ENCODE measurements at places on chromosomes 12 and 14.

DNA sequence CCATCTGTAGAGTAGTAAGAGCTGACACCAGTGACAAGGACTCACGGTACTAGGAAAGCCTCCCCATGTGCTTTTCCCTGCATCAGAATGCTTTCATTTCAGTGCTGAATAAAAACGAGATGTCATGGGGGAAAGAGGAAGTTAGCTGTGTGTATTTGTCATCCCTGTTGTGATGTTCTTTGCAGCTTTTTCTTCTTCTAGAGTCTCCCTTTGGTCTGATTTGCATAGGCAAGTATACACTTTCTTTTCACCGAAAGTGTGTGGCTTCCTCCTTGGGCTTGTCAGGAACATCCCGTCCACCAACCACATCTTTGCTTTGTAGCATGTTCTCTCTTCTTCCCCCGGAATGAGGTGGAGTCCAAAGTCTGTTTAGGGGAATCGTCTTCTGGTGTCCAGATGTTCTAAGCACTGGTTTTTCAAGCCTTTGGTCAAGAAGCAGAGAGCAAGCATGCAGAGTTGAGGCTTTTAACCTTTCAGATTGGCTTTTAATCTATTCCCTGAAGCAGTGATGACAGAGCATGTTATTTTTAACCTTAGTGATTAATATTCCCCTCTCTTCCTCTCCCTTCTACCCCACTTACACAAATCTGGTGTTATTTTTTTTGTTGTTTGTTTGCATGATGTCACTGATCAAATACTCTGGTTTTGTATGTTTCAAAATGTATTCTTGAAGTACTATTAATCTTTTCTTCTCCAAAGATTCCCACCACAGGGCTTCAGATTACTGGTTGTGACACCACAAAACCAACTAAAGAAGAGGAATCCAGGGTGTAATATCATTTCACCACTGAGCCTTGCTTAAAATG lies 163.4 kb downstream of the SAMD4A start:
- DNase-seq = no peak

DNA sequence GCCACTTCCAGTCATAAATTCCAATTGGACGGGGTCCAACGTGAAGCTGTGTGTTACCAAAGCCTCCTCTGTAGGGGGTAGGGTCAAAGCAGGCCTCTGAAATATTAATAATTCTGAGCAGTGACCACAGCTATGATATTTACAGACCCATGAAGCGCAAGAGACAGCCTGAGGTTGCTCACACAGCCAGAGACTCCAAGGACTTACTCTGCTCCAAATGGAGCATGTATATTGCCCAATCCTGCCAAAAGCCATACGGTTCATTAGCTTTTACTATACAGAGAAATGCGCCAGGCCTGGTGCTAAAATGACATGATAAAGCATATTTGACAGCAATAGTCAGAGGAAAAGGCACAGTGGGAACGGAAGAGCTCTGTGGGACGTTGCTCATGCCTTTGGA lies 151.3 kb downstream of the PAH start:
- no peak for DNase-seq

DNA sequence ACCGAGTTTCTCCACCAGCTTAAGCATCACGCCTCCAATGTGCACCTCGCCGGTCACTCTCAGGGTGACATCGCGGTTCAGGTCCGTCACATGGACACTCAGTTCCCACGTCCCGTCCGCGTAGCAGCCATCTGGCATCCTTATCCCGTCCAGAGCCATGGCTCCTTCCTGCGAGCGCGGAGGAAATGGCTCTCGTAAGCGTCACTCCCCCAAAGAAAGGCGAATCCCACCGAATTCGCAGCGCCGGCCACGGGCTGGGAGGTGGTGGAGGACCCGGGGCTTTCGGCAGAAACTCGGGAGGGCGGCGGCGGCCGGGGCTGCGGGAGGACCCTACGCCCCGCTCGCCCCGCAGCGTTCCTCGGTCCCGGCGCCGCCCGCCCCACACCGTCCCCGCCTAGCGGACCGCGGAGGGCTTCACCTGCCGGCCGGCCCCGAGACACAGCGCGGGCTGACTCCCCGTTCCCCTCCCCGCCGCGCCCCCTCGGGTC lies 396 bp downstream of the FERMT2 start:
- peak; percentile 55 for DNase-seq

- no peak for DNase-seq
These were observed 33.2 kb upstream of the PRKAB1 start for GRCh38 chr12:119634743-119635142.

DNA sequence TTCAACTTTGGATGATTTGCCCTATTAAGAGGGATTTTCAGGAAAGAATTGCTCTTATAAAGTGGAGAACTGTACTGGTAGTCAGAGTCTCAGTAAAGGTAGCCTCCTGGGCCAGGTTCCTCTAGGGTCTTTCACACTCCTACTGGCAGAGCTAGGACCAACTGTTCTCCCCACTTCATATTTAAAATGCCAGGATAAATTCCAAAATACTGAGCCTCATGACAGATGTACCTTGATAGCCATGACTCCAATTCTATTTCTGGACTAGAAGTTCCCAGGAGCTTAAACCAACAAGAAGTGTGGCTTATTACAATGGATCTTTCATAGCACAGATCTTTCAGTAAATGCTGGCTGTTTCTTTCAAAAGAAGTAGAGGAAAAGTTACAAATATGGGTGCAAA lies 126.5 kb downstream of the C12orf75 start:
- no peak for DNase-seq

GRCh38 chr12:121137512-121137911 lies 4.8 kb downstream of the P2RX7 start:
- DNase-seq = no peak

DNA sequence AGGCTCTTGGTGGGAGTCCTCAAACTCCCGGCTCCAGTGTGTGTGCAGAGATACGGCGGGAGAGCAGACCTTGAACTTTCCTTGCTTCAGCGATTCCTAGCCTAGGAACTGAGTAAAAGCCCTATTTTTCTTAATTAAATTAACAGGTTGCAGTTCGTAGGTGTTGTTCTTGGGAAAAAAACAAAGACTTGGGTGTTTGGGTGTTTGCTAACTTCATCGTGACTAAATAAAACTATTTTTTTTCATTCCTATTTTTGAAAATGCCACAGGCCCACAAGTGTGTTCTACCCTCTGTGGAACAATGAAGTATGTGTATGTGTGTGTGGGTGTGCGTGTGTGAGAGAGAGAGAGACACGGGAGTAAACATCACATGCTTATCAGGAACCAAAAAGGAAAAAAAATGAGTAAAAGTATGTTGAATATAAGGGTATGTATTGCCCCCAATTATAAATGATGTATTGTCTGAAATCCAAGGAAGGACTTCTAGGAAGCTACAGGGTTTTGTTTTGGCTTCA lies 651 bp downstream of the TMEM117 start:
- peak; percentile 46 for DNase-seq

DNA sequence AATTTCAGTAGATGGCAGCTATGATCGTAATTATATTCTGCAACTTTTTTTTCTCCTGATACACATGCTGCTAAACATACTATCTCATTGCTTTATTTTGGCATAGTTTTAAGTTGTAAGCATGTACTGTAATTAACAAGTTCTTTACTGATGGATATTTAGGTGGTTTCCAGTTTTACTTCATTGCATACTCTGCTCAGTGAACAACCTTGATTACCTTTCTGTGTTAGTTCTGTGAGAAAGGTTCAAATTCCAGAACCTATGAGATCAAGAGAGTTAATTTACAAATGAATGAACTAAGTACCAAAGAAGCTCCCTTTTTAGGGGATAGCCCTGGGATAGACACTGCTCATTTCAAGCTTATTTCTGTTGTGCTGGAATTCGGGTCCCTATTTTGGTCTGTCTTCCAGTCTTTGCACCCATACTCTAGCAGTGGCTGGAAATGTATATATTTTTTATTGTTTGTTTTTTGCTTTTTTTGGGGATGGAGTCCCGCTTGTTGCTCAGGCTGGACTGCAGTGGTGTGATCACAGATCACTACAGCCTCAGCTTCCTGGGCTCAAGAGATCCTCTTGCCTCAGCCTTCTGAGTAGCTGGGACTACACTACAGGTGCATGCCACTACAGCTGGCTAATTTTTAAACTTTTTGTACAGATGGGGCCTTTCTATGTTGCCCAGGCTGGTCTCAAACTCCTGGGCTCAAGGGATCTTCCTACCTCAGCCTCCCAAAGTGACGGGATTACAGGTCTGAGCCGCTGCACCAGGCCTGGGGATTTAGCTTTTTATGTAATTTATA lies 10.6 kb downstream of the PAPOLA start:
- no peak for DNase-seq

- DNase-seq = no peak
These were observed 23.7 kb downstream of the LEMD3 start for GRCh38 chr12:65192963-65193516.

GRCh38 chr14:49549881-49550280 lies 36.3 kb downstream of the RPS29 start:
- peak; percentile 17 for DNase-seq

- DNase-seq = no peak
These were observed 46.6 kb upstream of the TMEM233 start for GRCh38 chr12:119547001-119547400.

GRCh38 chr14:104361921-104362681 lies 217.5 kb upstream of the C14orf180 start:
- DNase-seq = no peak
